ENCODE measurements at places on chromosomes 1 and 21.
A peak's percentile ranks its signal among the peaks of the same experiment; 100 is the strongest.

DNA sequence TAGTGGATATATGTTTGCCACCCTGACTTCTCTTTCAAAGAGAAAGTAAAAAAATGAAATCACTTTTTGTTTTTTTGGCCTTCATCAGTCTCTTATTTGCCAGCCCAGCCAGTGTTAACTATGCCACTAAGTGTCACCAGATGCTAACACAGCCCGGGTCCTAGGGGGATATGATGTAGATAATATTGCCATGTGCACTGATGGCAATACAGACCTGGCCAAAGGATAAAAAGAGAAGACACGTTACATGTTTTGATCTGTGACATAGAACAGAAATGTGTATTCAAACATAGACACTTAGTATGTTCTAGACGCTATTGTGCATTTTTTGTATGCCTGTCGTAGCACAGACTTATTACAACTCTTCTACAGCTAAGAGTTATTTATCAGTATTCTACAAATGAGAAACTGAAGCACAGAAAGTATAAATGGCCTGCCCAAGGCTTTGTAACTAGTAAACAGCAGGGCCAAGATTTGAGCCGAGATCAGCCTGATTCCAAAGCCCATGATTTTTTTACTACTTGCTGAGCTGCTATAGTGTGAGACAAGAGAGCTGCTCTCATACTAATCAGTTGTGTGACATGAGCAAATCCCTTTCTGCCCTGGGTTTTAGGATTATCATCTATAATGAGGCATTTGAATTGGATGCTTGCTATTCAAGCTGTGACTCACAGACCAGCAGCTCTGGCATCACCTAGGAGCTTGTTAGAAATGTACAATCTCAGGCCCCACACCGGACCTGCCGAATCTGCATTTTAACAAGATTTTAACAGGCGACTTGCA lies 6.3 kb downstream of the LRRC53 start:
- DNase-seq: no peak

DNA sequence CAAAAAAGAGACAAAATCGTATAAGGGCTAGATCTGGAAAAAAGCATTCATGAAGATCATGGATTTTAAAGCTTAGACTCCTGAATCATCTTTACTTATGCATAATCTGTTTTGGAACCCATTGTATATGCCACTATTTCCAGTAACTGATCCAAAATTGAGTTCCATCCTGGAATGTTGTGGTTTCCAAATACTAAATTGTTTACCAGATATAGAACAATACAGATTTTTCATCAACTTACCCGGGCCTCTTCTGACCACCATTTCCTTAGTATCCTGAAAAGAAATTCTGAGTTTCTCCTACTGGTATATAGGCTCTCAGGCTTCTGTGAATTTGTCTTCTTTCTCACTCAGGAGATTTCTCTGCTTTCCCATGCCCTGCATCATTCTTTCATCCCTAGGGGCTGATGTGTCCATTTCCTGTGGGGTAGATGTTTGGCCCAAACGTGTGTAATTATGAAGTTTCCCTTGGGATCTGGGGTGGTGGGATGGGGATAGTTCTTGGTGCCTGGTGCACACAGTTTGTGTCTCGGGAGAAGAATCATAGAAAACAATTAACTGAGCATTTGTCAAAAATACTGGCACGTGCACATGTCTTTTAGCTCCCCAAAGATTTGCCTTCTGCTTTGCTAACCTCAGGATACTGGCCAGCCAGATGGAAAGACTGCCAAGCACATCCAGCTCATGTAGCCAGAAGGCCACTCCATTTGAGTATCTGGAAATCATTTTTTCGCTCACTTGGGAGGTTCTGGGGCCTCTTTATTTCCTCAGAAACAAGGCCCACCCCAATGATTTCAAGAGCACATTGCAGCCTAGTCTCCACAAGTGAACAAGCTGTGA lies 127.8 kb downstream of the NTMT2 start:
- no peak for DNase-seq

DNA sequence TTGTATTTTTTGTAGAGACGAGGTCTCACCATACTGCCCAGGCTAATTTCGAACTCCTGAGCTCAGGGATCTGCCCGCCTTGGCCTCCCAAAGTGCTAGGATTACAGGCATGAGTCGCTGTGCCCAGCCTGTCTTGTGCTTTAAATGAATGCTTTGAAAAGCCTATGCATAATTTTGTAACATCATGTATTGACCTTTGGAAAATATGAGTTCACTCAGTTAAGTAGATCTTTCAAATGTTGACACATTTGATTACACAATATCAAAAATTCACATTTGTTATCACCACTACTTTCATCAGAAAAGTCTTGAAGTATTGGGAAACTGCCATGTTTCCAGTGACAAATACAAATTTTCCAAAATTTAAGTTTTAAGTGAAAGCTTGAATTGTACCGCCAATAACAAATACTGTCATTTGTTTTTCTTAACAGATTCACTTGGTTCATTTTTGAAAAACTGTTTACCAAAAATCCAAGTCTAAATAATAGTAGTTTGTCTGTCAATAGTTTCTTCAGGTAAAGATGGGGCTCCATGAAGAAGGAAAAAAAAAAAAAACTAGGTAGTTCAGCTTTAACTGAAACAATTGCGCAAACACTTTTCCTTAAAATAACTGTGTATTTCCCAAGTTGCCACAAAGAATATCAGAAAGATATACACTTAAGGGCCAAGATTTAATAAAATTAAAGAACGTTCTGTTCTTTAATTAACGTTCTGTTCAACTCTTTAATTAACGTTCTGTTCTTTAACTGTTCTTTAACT lies 233.2 kb upstream of the NR5A2 start:
- no peak for DNase-seq

- DNase-seq: peak; percentile 89
Observed at GRCh38 chr1:228989992-228990827, 254.9 kb downstream of the RHOU start.

- DNase-seq: peak; percentile 32
Observed at GRCh38 chr1:41661428-41662060, 177.1 kb upstream of the EDN2 start.

DNA sequence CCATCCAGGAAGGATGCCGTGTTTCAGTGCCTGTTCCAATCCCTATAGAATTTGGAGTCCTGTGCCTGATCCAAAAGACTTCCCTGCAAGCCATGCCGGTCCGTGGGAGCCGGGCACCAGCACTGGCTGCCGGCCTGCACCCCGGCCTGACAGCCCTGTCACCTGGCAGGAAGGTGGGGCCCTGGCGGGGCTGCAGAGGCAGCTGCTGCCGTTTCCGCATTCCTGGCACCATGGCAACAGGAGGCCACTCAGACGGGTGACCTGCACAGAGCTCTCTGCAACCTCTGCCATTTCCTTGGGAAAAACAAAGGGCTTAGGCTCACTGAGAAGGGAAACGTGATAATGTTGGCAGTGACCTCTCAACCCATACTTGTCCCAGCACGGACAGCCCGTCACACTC lies 63.2 kb upstream of the TMEM51 start:
- peak; percentile 59 for DNase-seq

- DNase-seq: no peak
Observed at GRCh38 chr1:63320022-63320721, 2.2 kb upstream of the FOXD3 start.

DNA sequence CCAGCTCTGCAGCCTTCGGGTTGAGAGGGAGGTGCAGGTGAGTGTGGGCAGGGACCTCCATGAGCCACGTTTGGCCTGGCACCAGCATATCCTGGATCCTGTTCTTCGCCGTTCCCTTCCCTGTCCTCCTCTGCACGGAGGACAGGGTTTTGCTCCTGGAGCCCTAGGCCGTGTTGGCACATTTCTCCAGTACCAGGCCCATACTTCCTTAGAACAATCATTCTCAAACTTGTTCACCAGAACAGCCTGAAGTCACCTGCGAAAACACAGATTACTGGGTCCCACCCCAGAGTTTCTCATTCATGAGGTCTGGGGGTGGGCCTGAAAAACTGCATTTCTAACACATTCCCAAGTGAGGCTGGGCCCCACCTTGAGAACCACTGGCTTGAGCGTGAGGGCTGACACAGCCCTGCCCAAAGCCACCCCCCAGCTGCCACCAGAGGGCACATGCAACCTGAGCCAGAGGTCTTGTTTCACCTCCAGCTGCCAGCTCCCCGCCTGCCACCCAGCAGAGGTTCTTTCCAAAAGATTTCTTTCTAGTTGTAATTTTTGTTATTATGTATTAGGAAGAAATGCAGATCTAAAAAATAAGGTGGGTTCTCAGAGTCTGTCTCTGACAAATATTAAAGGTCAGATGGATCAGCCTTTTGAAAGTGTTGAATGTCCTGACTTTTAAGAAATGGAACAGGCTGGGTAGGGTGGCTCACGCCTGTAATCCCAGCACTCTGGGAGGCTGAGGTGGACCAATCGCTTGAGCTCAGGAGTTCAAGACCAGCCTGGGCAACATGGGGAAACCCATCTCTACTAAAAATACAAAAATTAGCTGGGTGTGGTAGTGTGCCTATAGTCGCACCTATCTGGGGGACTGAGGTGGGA lies 39.6 kb upstream of the LDLRAP1 start:
- peak; percentile 47 for DNase-seq

- DNase-seq: no peak
Observed at GRCh38 chr1:229135773-229136172, 135.1 kb upstream of the RAB4A start.

DNA sequence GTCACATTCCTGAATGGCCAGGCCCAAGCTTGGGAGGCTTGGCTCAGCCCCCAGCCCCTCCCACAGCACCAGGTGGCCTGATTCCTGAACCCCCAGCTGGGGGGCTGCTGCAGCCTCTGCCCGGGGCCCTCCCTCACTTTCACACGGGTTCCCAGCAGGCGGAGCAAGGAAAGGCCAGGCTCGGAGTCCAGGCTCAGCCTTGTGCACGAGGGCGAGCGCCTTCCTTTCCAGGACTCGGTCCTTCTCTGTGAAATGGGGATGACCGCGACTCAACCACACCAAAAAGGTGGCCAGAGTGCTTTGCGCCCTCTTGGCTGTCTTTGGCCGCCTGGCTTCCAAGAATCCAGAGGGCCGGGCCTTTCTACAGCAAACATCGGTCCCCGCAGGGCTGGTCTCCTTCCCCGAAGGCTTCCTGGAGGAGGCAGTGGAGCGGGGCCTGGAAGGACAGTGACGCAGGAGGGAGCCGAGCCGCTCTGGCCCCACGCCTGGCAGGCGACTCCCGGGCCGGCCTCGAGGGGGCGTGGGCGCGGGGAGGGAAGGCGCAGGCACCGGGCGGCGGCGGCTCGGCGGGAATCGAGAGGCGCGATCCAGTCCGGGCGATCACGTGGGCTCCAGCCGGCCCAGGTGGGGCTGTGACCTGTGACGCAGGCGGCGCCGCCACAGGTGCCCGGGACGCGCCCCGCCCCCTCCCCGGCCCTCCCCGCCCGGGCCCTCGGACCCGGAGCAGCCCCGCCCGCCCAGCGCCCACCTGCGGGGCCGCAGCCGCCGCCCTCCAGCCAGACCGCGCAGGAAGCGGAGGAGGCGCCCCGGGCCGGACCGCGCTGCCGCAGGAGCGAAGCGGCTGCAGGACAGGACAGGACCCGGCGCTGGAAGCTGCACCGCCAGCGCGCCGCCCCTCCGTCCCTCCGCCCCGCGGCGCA lies at the start of gene ARHGEF16:
TSS of gene ARHGEF16 (plus strand) at position 775 of the 920 bp plus-strand sequence. CDS start 8,420 bp downstream, outside the sequence.
- DNase-seq: peak; percentile 1

- no peak for DNase-seq
Observed at GRCh38 chr1:224289396-224289795, 40.6 kb downstream of the NVL start.

DNA sequence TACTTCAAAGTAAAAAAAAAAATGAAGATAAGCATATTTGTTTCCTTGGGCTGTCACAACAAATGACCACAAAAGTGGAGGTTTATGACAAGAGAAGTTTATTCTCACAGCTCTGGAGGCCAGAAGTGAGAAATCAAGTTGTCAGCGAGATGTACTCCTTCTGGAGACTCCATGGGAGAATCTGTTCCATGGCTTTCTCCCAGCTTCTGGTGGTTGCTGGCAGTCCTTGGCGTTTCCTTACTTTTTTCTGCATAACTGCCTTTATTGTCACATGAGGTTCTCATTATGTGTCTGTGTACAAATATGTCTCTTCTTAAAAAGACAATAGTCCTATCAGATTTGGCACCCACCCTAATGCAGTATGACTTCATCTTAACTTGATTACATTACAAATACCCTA lies 398.3 kb downstream of the KCNT2 start:
- DNase-seq: no peak

DNA sequence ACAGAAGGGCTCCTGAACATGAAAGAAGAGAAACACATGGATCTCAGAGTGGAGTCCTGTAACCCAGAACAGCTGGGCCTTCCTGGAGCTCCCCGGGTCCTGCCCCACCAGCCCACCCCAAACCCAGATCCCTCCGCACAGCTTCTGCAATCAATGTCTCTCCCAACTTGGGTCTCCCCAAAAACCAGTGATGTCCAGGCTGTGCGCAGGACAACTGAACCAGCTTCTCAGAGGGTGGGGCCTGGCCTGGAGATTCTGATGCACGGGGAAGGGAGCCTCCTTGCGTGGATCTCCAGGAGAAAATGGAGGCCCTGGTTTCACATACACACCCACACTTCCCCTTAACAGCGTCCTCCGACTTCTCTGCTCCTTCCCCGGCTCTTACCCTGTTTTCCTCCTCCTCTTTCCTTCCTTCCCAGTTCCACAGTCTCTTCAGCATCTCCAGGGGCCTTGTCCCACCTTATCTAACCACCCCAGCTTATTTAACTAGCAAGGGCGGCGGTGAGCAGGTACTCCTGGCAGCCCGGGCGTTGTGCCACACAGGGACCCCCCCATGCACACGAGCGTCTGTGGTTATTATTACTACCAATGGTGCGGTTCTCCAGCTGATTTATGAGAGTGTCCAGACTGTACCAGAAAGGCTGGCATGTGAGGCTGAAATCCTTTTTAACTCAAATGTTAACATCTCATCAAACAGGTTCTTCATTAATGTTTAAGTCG lies 11.2 kb upstream of the MX2 start:
- no peak for DNase-seq

GRCh38 chr1:30172757-30173156 lies 550.6 kb downstream of the MATN1 start:
- no peak for DNase-seq

DNA sequence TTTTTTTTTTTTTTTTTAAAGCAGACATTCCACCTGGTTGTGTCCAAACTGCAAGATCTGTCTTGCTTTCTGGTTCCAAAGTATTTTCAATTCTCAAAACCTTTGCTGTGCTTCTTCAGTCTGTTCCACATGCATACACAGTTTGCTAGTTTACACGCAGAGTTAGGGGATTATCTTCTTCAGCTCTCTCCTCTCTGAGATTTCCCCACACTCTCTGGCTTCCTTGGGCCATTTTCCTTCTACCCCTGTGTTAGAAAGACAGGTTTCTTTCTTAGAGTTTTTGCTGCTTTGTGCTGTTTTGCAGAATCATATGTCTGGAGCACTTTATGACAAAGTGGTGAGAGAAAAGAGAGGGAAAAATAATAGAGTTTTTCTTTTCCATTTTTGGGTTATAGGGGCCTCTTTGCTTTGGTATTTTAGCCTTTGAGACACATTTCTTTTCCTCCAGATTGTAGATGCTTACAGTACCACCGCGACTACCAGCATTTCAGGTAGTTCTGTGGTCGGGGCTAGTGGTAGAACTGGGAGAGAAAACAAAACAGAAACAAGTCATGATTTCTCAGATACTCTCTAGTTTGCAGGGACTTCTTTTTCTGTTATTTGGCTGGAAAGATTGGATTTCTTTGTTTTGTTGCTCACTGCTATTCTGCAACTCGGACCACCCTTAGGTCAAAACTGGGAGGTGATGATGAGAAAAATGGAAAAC lies 66.3 kb downstream of the RABGAP1L start:
- no peak for DNase-seq

- no peak for DNase-seq
Observed at GRCh38 chr1:21317690-21318043, 27.4 kb upstream of the ECE1 start.

Measured in NCI-H1092 treated with DMSO at 0.1 percent for 48 hours (cell line).